ENCODE measurements at places on chromosomes 1 and 21. TPM values are rescaled to one million over a fixed set of nuclear protein-coding genes. Genes with fewer than 3 reads are reported as not detected.

GRCh38 chr1:185895208-185895900, 161.2 kb downstream of the HMCN1 start:
- H3K4me1 ChIP-seq: no peaks in the 10 kb centered on the region
- H3K27ac ChIP-seq: no peak overlapping the region
- no peak for DNase-seq

DNA sequence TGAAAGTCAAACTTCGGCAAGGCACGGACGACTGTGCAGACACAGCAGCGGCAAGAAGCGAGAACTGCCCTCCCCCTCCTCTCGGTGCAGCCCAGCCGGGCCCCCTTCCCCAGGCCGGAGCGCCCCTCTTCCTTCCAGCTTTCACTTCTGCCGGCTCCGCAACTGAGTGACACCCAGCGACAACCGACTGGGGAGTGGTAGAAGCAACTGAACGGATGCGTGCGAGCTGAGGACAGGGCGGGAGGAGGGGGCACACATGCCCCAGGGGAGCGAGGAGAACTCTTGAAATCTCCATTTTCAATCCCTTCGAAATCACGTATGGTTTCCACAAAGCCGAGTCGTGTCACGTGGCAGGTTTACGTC, 146.6 kb downstream of the PGBD5 start:
- H3K4me3 ChIP-seq: no peak overlapping the region
- H3K27ac ChIP-seq: no peak overlapping the region
- no peak for DNase-seq

The CYP4B1 gene
- total RNA-seq: not detected

The IFI44 gene
- total RNA-seq: 155 TPM

Data from activated CD8-positive, alpha-beta memory T cell treated with anti-CD3 and anti-CD28 coated beads, Interleukin-2, amount 10 ng/mL, durations not matched to agents 7 days and 5 days (primary cell).